ENCODE measurements at places on chromosomes 11 and 22.

GRCh38 chr11:70578831-70579230 is 180.5 kb downstream of the CTTN start:
- DNase-seq = no peak
- H3K36me3 ChIP-seq = no peaks in the 10 kb centered on the region
- no peak overlapping the region for H3K4me3 ChIP-seq
- no peak overlapping the region for H3K27ac ChIP-seq
- H3K27me3 ChIP-seq = no peaks in the 10 kb centered on the region

GRCh38 chr11:67648140-67648795 is 2.3 kb downstream of the ACY3 start:
- H3K27me3 ChIP-seq = no peaks in the 10 kb centered on the region
- no peak for DNase-seq
- no peak overlapping the region for H3K27ac ChIP-seq
- H3K36me3 ChIP-seq = peaks cover 3% of the 10 kb centered on the region

- H3K4me1 ChIP-seq = no peaks in the 10 kb centered on the region
- DNase-seq = peak; percentile 18
- H3K36me3 ChIP-seq = no peaks in the 10 kb centered on the region
- H3K27ac ChIP-seq = no peak overlapping the region
- H3K27me3 ChIP-seq = no peaks in the 10 kb centered on the region
Measured at GRCh38 chr11:109697140-109697843, 275.3 kb downstream of the C11orf87 start.

GRCh38 chr11:15754221-15754620 is 602.1 kb downstream of the SOX6 start:
- H3K4me1 ChIP-seq = no peaks in the 10 kb centered on the region
- H3K4me3 ChIP-seq = no peak overlapping the region
- no peaks in the 10 kb centered on the region for H3K27me3 ChIP-seq
- H3K36me3 ChIP-seq = no peaks in the 10 kb centered on the region
- no peak overlapping the region for H3K27ac ChIP-seq
- no peak for DNase-seq

GRCh38 chr11:78981153-78981552 is 406.5 kb upstream of the NARS2 start:
- no peaks in the 10 kb centered on the region for H3K27me3 ChIP-seq
- no peaks in the 10 kb centered on the region for H3K36me3 ChIP-seq
- H3K27ac ChIP-seq = no peak overlapping the region
- DNase-seq = no peak

DNA sequence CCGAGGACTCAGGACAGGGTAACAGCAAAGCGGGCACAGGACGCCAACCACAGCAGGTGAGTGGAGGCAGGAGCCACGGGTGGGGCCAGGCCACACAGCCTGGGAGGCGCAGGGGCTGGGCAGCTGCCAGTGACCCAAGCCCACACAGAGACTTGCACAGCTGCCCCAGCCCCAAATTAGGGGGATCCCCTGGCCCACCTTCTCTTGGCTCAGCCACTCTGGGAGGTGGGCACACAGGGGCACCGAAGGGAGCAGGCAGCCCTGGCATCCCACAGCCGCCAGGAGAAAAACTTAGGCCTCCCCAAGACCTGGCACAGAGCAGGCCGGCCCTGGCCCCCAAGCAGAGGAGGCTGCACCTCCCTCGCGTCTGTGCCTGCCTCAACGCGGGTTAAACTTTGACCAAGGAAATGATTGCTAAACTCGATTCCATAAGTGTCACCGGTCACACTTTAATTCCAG is at the start of gene SLC22A12:
SLC22A12 (plus strand) TSS at position 458 of the 459 bp plus-strand sequence. CDS start 337 bp downstream, outside the sequence.
- no peak within 1 kb of the TSS for H3K27ac ChIP-seq
- DNase-seq = no peak
- H3K36me3 ChIP-seq = no peaks in the 10 kb centered on the region
- no peak within 1 kb of the TSS for H3K4me3 ChIP-seq
- no peaks in the 10 kb centered on the region for H3K4me1 ChIP-seq

- H3K4me1 ChIP-seq = no peaks in the 10 kb centered on the region
- H3K4me3 ChIP-seq = no peak overlapping the region
- H3K36me3 ChIP-seq = no peaks in the 10 kb centered on the region
Measured at GRCh38 chr11:26777372-26777808, 55.5 kb upstream of the SLC5A12 start.

DNA sequence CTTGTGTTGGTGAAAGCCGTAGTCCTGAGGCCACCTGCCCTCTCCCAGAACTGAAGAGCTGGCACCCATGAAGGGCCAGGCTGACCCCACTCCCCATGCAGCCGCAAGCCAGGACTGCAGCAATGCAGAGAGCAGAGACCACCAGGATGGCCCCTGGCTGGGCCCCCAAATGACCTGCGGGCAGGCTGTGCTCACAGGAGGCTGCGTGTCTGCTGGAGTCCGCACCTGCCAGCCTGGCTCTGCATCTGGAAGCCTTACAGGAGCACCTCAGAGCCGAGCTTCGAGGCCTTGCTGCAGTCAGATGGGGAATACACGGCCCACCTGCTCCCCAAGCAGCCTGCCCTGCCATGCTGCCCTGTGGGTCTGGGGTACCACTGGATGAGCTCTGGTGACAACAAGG is 1336.8 kb downstream of the TBC1D22A start:
- H3K4me3 ChIP-seq = no peak overlapping the region
- peaks cover 5% of the 10 kb centered on the region for H3K27me3 ChIP-seq
- no peak for DNase-seq

GRCh38 chr11:63904743-63905142 is 12.2 kb downstream of the RCOR2 start:
- H3K27me3 ChIP-seq = no peaks in the 10 kb centered on the region
- H3K4me3 ChIP-seq = no peak overlapping the region
- no peak overlapping the region for H3K27ac ChIP-seq
- peaks cover 16% of the 10 kb centered on the region for H3K4me1 ChIP-seq

DNA sequence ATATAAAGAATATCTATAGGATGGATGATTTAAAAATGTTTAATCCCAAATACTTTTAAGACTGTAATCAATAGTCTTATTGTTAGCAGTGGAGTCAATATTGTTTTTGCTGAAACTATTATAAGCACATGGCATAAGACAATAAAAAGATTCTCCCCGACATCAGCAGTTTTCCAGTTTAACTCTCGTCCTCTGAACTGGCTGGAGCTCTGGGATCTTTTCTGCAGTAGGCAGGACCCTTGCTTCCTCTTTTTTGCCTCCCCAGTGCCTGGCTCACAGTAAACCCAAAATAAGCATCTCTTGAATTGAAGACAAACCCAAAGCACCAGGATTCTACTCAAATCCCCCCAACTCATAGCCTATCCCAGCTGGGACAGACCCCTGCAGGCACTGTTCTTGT is 32.9 kb downstream of the KCNJ1 start:
- DNase-seq = no peak
- H3K27me3 ChIP-seq = no peaks in the 10 kb centered on the region
- no peaks in the 10 kb centered on the region for H3K36me3 ChIP-seq
- peaks cover 3% of the 10 kb centered on the region for H3K4me1 ChIP-seq
- H3K27ac ChIP-seq = no peak overlapping the region

DNA sequence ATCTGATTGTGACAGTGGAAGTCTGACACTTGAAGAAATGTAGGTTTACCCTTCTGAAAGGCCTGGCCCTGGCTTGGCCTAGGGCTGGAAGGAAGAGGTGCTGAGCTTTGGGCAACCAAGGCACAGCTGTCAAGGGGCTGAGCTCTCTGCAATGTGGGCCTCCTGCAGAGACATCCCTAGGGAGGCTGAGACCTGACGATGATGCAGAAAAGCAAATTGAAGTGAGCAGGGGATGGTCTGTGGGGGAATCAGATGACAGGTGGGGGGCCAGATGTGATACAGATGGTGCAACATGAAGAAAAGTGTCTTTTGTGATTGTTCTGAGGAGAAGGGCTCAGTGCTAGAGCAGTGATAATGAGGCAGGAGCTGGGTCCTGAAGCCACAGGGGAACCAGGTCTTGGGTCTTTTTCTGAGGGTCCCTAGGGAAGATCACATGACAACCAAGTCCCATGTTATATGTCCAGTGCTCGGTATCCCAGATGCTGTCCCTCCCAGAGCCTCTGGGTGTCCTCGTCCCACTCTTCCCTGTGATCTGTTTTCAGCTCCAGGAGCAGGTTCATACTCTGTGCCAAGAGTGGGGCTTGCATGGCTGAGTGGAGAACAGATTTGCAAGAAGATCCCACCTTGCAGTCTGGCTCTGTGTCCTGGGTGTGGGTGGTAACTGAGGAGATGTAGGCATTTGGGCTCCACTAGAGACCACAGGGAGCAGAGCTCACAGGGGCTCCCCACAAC is 79.9 kb upstream of the VPREB1 start:
- H3K36me3 ChIP-seq = no peaks in the 10 kb centered on the region
- H3K4me1 ChIP-seq = no peaks in the 10 kb centered on the region
- H3K4me3 ChIP-seq = no peak overlapping the region
- H3K27ac ChIP-seq = no peak overlapping the region
- no peak for DNase-seq

GRCh38 chr22:39178206-39179111 is 26.0 kb upstream of the CBX7 start:
- no peak overlapping the region for H3K4me3 ChIP-seq
- peaks cover 45% of the 10 kb centered on the region for H3K4me1 ChIP-seq
- no peaks in the 10 kb centered on the region for H3K27me3 ChIP-seq
- DNase-seq = no peak

GRCh38 chr11:17026487-17027082 is 12.4 kb upstream of the PLEKHA7 start:
- H3K27me3 ChIP-seq = no peaks in the 10 kb centered on the region
- H3K4me3 ChIP-seq = no peak overlapping the region
- peaks cover 1% of the 10 kb centered on the region for H3K36me3 ChIP-seq
- H3K4me1 ChIP-seq = no peaks in the 10 kb centered on the region
- DNase-seq = no peak
- no peak overlapping the region for H3K27ac ChIP-seq

- H3K4me1 ChIP-seq = peaks cover 11% of the 10 kb centered on the region
- no peak overlapping the region for H3K27ac ChIP-seq
- no peaks in the 10 kb centered on the region for H3K27me3 ChIP-seq
- H3K36me3 ChIP-seq = no peaks in the 10 kb centered on the region
- H3K4me3 ChIP-seq = no peak overlapping the region
Measured at GRCh38 chr11:77126861-77127234, 1.2 kb upstream of the MYO7A start.

DNA sequence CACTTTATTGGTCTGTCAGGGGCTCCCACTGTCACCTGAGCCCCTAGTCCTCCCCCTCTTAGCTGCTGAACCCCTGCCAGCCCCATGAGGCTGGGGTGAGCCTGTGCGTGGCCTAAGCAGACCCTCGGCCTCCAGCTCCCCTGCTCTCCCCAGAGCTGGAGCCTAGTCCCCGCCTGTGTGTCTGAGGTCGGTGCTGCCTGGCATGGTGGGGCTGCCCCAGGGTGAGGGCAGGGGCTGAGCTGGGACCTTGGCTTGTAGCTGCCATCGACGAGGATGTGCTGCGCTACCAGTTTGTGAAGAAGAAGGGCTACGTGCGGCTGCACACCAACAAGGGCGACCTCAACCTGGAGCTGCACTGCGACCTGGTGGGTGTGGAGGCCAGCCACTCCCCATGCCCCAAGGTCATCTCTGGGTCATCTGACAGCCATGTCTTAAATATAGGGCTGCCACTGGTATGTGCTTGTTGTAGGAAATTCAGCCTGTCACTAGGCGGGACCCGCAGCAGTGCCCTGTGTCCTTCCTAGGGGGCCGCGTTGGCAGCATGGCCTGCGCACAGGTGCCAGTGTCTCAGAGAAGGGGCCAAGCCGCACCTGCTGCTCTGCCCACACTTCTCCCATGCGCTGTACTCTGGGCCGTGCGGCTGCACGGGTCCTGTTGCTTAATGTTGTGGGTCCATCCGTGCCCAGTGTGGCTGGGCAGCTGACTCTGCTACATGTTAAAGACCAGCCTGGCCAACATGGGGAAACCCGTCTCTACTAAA is 21.0 kb downstream of the PPIL2 start:
- no peak overlapping the region for H3K27ac ChIP-seq
- H3K4me1 ChIP-seq = no peaks in the 10 kb centered on the region
- DNase-seq = no peak
- H3K27me3 ChIP-seq = no peaks in the 10 kb centered on the region

DNA sequence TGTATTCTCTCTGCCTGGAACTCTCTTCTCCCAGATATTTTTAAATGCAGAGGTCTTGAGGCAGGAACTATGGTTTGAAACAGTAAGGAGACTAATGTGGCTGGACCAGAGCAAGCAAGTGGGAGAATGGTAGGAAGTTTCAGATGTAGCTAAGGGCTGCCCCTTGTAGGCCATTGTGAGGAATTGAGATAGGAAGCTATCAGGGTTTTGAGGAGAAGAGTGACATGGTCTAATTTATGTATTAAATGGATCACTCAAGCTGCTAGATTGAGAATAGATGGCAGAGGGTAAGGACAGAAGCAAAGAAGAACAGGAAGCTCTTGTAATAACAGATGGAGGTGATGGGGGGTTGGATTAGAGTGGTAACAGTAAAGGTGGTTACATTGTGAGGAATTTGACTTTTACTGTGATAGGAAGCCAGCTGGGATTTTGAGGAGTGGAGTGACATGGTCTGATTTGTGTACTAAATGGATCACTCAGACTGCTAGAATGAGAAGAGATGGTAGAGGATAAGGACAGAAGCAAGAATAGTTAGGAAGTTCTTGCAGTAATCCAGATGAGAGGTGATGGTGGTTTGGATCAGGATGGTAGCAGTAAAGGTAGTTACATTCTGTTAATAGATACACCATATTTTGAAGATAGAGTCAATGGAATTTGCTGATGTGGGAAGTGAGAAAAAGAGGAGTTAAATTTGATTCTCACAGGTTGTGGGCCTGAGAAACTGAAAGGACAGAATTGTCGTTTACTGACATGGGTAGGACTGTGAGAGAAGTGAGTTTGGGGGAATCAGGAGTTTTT is 63.0 kb downstream of the HIPK3 start:
- no peaks in the 10 kb centered on the region for H3K27me3 ChIP-seq
- no peaks in the 10 kb centered on the region for H3K4me1 ChIP-seq
- no peaks in the 10 kb centered on the region for H3K36me3 ChIP-seq
- H3K27ac ChIP-seq = no peak overlapping the region
- no peak for DNase-seq

- no peak for DNase-seq
- no peaks in the 10 kb centered on the region for H3K4me1 ChIP-seq
Measured at GRCh38 chr11:4619514-4619913, 11.5 kb upstream of the TRIM68 start.

DNA sequence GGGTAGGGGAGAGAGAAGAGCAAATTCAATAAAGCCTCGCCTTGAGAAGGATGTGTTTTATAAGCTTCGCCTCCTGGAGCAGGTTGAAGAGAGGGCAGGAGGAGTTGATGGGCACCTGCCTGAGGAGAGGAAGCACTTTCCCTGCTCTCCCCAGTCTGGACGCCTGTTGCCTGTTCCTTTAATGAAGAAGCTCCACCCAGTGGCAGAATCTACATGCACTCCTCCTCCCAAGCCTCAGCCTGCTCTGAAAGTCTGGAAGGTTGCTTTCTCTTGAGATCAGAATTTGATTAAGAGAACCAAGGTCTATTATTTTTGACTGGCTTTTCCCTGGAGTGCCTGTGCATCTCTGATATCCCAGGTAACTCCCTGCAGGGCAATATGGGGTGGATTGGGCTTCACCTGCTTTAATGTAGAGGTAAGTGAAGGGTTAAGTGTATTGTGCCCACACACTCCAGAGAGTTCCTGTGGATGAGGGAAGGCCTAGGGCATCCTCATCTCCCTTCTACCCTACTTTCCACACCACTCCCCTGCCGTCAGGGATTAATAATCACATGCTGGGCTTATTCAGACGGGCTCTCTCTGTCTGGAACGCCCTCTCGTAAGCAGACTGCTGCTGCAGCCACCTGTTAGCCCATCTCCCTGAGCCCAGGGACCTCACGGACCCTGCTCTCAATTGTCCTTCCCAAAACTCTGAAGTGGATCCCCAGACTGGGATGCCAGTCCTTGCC is 22.3 kb downstream of the NTM start:
- H3K27ac ChIP-seq = no peak overlapping the region
- H3K4me3 ChIP-seq = no peak overlapping the region
- no peaks in the 10 kb centered on the region for H3K27me3 ChIP-seq
- no peak for DNase-seq
- peaks cover 9% of the 10 kb centered on the region for H3K4me1 ChIP-seq

Measured in neuronal stem cell (in vitro differentiated cells).